ENCODE measurements at places on chromosomes 5 and 9.
A peak's percentile ranks its signal among the peaks of the same experiment; 100 is the strongest.

DNA sequence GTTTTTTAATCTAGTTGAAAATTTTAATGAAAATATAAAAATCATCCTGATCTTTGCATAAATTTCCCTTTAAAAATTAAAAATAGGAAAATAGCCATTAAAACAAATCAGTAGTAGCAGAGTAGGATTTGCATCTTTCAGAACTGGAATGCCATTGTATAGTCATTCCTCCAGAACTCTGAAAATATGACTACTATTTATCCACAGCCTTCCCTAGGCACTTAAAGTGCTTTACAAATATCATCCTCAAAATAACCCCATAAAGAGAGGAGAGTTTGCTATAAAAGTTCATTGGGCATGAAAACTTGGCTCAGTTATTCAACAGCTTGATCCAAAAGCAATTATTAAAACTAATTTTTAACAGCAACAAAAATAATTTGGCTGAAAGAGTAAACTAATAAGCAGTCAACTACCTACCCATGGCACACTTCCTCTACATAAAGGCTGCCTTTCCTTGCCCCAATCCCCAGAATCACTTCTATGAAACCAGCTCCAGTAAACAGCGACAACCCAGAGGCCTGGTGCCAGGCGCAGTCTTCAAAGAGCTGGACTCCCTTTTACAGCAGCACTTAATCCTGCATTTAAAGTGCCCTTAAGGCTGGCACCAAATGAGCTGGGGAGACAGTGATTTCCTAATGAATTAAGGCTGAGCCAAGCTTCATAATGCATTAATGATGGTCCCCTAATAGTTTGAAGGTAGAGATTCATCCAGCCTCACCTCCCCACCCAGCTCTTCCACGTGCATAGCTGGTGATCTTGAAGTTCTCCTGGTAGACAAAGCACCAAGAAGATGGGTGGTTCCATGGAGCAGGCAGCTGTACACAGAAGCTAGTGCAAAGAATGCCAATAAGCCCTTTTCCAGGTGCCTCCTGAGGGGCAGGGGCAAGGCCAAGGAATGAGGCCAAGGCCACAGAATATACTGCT, 36.1 kb downstream of the LHFPL2 start:
- no peak overlapping the region for H3K4me3 ChIP-seq
- H3K4me1 ChIP-seq: no peaks in the 10 kb centered on the region
- H3K27me3 ChIP-seq: no peaks in the 10 kb centered on the region
- H3K36me3 ChIP-seq: no peaks in the 10 kb centered on the region
- DNase-seq: no peak
- no peak overlapping the region for H3K27ac ChIP-seq

GRCh38 chr5:180689071-180689694, 39.8 kb upstream of the FLT4 start:
- H3K27me3 ChIP-seq: no peaks in the 10 kb centered on the region
- peak overlapping the region; percentile 40 for H3K27ac ChIP-seq
- no peaks in the 10 kb centered on the region for H3K36me3 ChIP-seq

DNA sequence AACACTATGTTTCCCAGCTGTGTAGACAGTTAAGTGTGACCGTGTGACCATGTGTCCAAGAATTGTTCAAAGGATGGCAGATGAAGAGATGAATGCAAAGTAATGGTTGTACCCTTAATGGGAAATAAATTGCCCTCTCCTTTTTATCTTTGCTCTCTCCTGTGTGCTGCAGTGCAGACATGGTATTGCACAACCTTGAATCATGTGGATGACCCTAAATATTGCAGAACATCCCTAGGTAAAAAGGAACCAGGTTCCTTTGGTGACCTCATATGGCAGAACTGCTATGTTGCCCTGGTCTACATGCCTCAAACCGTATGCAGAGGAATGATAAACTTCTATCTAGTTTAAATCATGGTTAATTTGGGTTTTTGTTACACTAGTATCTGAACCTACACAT, 81.7 kb upstream of the CTNND2 start:
- DNase-seq: no peak
- H3K4me3 ChIP-seq: no peak overlapping the region
- no peak overlapping the region for H3K27ac ChIP-seq
- no peaks in the 10 kb centered on the region for H3K36me3 ChIP-seq
- H3K27me3 ChIP-seq: no peaks in the 10 kb centered on the region

- no peak overlapping the region for H3K27ac ChIP-seq
- no peaks in the 10 kb centered on the region for H3K36me3 ChIP-seq
- H3K27me3 ChIP-seq: no peaks in the 10 kb centered on the region
- H3K4me3 ChIP-seq: no peak overlapping the region
- no peaks in the 10 kb centered on the region for H3K4me1 ChIP-seq
- DNase-seq: no peak
Observed at GRCh38 chr9:88722753-88723152, 187.8 kb downstream of the NXNL2 start.

DNA sequence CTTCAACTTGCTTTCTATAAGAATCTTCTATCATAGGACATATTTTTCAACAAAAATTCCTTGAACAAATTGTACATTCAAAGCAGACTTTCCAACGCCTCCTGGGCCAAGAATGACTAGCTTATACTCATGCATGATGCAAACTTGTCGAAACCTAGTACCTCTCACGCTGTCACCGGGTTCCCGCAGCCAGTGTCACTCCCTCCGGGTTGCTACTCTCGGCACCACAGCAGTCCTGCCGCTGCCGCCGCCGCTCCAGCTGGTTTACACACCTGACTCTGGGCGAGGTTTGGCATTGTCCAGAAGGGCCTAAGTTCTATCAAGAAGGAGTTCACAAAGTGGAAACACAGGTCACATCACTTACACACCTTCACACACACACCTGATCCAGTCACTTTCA, 244.4 kb downstream of the ADAMTSL1 start:
- H3K27ac ChIP-seq: no peak overlapping the region
- no peaks in the 10 kb centered on the region for H3K36me3 ChIP-seq
- DNase-seq: no peak
- no peak overlapping the region for H3K4me3 ChIP-seq
- no peaks in the 10 kb centered on the region for H3K4me1 ChIP-seq
- no peaks in the 10 kb centered on the region for H3K27me3 ChIP-seq

DNA sequence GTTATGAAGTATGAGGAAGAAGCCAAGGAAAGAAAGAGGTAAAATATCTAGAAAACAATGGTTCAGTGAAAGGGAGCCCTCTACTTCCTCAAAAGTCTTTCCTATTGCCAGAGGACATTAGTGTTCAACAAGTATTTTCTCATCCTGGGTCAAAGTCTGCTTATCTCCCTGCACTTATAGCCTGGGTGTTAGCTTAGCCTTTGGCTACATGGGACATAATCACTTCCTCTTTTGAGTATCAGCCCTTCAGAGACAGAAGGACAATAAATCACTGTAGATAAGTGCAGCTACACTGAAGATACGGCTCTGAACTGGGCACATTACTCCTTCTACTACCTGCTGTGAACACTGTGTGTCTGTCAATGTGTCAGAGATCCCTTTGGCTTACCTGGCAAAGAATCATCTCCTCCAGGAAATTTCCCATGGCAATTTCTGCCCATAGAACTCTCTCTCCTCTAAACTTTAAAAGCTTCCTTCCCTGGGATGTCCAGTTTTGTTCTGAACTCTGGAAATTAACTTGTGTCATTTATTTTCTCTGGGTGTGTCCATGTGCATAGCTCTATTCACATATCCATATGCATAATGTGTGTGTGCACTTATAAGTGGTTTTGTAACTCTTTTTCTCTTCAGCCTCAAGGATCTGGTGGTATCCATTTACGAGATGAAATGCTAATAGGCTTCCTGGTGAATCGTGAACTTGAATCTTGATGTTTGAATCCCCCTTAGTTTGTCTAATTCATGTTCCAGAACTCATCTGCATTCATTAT, 30.0 kb upstream of the RECK start:
- no peak overlapping the region for H3K4me3 ChIP-seq
- H3K4me1 ChIP-seq: no peaks in the 10 kb centered on the region
- no peak overlapping the region for H3K27ac ChIP-seq
- H3K36me3 ChIP-seq: no peaks in the 10 kb centered on the region

- H3K27ac ChIP-seq: peak within 1 kb of the TSS; percentile 82
- peak within 1 kb of the TSS; percentile 82 for H3K4me3 ChIP-seq
- DNase-seq: peak; percentile 60
- peaks cover 24% of the 10 kb centered on the region for H3K36me3 ChIP-seq
- H3K4me1 ChIP-seq: peaks cover 34% of the 10 kb centered on the region
Observed at GRCh38 chr5:178232124-178232919, at the start of gene PHYKPL. Gene PHYKPL, minus strand, starts transcription at chr5:178232802. Its CDS starts 252 bp downstream, at chr5:178232550.

Data from effector memory CD4-positive, alpha-beta T cell (primary cell).